CD4-positive, alpha-beta T cell treated with Interleukin-4 for 4 hours (primary cell): ENCODE measurements at places on chromosomes 5 and 9.

GRCh38 chr5:66118304-66118703, 25.8 kb upstream of the SREK1 start:
- DNase-seq, result no peak

DNA sequence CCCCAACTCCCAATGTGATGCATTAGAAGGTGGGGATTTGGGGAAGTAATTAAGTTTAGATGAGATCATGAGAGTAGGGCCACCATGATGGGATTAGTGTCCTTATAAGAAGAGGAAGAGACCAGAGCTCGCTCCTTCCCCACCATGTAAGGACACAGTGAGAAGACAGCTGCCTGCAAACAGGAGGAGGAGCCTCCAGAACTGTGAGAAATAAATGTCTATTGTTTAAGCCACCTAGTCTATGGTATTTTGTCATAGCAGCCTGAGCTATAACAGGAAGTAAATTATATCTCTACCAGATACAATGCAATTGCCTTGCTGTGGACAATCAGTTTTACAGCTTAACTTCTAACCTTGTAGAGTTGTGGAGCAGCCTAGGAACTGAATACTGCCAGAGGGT, 58.0 kb downstream of the ANKRD33B start:
- no peak for DNase-seq

DNA sequence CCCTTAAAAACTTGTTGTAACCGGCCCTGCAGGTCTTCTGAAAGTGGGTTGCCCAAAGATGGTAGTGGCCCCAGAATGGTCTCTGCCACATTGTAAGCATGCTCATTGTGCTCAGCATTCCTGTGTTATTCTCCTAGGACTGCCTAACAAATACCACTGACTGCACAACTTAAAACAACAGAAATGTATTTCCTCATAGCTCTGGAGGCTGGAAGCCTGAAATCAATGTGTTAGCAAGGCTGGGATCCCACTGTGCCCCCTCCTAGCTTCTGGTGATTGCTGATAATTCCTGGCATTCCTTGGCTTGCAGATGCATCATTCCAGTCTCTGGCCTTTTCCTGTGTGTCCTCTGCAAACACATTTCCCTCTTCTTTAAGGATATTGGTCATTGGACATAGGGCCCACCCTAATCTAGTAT, 3.4 kb upstream of the GCNT4 start:
- no peak for DNase-seq

GRCh38 chr5:94693845-94694370, 75.4 kb downstream of the SLF1 start:
- DNase-seq, result no peak

DNA sequence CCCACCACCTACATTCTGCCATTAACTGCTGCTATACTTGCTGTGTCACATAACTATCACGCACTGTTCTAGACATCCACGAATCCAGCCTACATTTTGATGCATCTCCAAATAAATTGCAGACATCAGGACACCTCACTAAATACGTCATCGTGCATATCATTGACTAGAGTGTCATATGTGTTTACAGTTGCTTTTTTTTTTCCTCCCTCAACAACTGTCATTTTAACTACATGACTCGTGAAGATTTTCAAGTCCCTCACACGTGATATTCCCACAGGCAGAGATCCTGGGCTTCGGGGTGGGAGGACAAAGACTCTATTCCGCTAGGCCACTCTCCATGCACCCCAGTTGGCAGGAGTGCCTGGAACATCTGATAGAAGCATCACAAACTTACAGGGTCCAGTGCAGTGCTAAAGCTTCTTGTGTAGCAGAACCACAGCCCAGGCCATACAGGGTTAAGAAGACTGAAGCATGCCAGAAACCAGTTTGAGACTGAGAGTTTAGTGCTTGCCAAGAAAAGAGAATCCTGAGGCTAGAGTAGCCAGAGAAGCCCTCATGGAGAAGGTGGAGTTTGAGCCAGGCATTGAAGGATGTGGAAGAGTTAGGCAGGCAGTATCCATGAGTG, 1.1 kb downstream of the PCYOX1L start:
- DNase-seq, result no peak

DNA sequence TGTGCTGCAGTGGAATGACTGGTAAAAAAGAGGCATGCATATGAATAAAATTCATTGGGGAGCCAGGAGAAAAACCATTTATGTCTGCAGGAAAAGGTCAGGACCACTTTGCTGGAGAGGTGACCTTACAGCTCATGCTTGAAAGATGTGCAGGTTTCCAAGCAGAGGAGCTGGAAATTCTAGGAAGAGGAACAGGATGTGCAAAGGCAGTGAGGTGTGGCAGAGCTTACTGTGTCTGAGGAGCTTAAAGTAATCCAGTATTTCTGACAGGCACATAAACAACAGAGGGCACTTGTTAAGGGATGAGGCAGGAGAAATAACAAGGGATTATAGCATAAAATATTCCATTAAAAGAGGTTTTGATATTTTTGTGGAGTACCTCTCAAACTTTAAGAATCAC, 203.2 kb downstream of the CD180 start:
- DNase-seq, result no peak
